ENCODE measurements at places on chromosomes 3 and 15. TPM values are rescaled to one million over a fixed set of nuclear protein-coding genes. Genes with fewer than 3 reads are reported as not detected.

Gene CSPG5
- 1.5 TPM for total RNA-seq

Gene ROBO2
- 2.7 TPM for total RNA-seq

Gene LHFPL4
- not detected for total RNA-seq

Gene DPPA4
- not detected for total RNA-seq
